ENCODE measurements at places on chromosomes 16 and 17.

DNA sequence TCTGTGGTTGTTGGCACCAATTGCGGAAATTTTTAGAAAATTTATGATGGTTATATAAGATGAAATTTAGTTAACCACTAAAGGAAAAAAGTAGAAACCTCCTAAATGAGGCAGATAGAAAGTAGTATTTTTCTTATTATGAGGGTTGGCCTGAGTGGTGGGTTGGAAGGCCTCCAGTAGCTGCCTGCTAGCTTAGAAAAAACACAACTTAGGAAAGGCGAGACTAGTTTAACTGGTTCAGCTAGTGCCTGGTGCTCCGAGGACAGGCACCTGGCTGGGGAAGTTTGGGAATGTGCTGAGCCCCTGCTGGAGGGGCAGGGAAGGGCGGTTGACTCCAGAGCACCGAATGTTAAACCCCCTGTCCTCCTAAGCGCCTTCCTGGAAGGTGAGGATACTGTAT, 19.9 kb downstream of the LDHD start:
- H3K4me3 ChIP-seq: no peak overlapping the region
- H3K27ac ChIP-seq: peak overlapping the region; percentile 70

GRCh38 chr17:81561494-81561885, 9.3 kb upstream of the FAAP100 start:
- peaks cover 17% of the 10 kb centered on the region for H3K36me3 ChIP-seq
- no peak overlapping the region for H3K27ac ChIP-seq
- no peaks in the 10 kb centered on the region for H3K4me1 ChIP-seq
- DNase-seq: no peak

- no peaks in the 10 kb centered on the region for H3K36me3 ChIP-seq
- peaks cover 4% of the 10 kb centered on the region for H3K4me1 ChIP-seq
- no peak overlapping the region for H3K27ac ChIP-seq
- H3K27me3 ChIP-seq: peaks cover 4% of the 10 kb centered on the region
- DNase-seq: no peak
Observed at GRCh38 chr16:87791295-87792204, 25.8 kb upstream of the KLHDC4 start.

- H3K36me3 ChIP-seq: peaks cover 23% of the 10 kb centered on the region
- peaks cover 17% of the 10 kb centered on the region for H3K4me1 ChIP-seq
- no peak overlapping the region for H3K4me3 ChIP-seq
- no peak overlapping the region for H3K27ac ChIP-seq
- H3K27me3 ChIP-seq: no peaks in the 10 kb centered on the region
Observed at GRCh38 chr16:69672998-69673713, 53.2 kb downstream of the NQO1 start.

DNA sequence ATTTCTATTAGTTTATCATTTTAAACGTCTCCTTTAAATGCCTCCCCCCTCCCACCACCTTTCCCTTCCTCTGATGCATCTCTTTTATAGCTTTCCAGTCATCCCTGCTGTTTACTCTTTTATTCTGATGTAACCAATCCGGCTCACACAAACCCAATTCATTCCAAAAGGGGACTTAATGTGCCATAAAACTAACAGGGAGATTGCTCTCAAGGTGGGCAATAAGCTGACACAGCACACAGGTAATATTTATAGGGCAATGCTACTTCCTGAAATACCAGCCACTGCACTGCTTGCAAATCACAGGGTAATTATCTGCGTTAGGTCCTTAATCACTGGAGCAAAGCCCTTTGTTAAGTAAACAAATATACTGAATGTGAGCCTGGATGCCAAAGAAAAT, 23.3 kb upstream of the CA10 start:
- H3K27ac ChIP-seq: no peak overlapping the region
- H3K27me3 ChIP-seq: no peaks in the 10 kb centered on the region
- H3K4me1 ChIP-seq: peaks cover 23% of the 10 kb centered on the region
- no peak overlapping the region for H3K4me3 ChIP-seq

DNA sequence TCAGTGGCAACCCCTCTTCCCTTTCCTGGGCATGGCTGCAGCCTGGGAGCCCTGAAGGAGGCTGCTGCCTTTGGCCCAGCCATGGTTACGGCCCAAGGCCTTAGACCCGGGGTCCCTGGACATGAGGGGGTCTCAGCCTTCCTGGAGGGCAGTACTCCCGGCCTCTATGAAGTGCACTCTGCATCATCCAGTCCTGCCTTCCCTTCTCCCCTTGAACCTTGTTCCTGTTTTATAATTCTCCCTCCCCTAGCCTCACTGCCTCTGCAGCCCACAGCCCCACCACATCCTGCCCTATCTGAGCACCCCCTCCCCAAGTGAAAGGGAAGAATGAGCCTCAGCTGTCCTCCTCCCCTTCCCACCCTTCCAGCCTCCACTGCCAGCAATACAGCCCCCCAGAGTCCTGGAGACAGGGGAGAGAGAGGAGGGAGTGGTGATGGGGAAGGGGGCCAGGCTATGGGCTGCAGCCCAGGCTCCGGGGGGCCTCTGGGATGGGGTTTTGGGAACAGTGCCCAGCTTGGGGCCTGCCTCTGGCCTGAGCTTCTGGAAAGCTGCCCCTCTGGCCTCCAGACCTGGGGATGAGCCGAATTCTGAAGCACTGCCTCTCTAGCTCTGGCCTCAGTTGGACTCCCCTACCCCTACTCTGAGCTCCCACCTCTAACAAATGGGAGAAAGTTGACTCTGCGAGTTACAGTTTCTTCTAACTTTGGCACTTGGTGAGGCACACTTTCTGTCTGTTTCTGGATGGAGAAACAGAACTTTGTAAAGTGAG, 7.6 kb downstream of the CCR7 start:
- DNase-seq: no peak
- H3K36me3 ChIP-seq: no peaks in the 10 kb centered on the region
- H3K4me3 ChIP-seq: no peak overlapping the region
- H3K27ac ChIP-seq: no peak overlapping the region
- H3K27me3 ChIP-seq: peaks cover 49% of the 10 kb centered on the region
- peaks cover 7% of the 10 kb centered on the region for H3K4me1 ChIP-seq

DNA sequence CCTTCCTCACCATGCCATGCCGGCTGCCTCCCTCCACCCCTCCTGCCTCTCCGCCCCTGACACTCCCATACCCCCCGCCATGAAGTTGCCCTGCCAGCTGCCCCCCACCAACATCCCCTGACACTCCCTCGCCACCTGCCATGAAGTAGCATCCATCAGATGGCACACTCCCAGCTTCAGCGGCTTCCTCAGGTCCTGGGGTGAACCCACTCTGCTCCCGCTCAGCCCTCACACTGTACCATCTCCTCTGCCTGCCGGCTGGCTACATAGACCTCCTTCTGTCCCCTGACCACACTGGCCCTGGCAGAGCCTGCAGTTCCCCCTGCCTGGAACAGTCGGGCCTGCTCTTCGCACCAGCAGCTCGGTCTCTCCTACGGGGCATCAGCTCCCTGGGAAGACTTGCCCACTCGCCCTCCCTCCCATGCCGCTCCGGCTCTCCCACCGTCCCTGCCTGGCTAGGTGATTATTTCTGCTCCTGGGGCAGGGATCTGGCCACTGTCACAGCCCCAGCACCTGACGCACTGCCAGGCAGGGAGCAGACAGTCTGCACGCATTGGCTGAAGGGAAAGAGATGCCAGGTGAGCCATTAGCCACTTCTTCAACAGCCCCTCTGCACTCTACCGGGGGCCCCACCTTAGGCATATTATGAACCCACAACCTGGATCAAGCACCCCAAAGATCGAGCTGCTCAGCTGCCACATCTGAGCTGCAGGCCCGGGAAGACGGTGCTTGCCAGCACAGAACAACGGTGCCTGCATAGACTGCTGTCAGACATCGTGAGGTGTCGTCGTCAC, 9.0 kb downstream of the CANT1 start:
- H3K4me1 ChIP-seq: peaks cover 5% of the 10 kb centered on the region
- DNase-seq: no peak

DNA sequence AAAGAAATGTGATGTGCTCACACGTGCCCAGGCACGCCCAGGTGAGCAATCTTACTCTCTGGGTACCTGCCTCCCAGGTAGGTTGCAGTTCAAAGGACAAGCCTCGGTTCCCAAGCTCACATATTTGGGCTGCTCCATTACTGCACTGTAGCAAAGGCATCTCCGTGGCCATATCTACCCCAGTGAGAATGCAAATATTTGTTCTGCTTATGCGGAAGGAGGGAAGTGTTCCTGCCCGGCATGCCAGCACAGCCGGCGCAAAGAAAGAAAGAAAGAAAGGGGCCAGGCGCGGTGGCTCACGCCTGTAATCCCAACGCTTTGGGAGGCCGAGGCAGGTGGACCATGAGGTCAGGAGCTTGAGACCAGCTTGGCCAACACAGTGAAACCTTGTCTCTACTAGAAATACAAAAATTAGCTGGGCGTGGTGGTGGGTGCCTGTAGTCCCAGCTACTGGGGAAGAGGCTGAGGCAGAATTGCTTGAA, 30.7 kb downstream of the SLC43A2 start:
- H3K4me1 ChIP-seq: peaks cover 10% of the 10 kb centered on the region
- peak overlapping the region; percentile 94 for H3K27ac ChIP-seq
- DNase-seq: no peak
- no peak overlapping the region for H3K4me3 ChIP-seq
- no peaks in the 10 kb centered on the region for H3K27me3 ChIP-seq
- H3K36me3 ChIP-seq: peaks cover 8% of the 10 kb centered on the region

DNA sequence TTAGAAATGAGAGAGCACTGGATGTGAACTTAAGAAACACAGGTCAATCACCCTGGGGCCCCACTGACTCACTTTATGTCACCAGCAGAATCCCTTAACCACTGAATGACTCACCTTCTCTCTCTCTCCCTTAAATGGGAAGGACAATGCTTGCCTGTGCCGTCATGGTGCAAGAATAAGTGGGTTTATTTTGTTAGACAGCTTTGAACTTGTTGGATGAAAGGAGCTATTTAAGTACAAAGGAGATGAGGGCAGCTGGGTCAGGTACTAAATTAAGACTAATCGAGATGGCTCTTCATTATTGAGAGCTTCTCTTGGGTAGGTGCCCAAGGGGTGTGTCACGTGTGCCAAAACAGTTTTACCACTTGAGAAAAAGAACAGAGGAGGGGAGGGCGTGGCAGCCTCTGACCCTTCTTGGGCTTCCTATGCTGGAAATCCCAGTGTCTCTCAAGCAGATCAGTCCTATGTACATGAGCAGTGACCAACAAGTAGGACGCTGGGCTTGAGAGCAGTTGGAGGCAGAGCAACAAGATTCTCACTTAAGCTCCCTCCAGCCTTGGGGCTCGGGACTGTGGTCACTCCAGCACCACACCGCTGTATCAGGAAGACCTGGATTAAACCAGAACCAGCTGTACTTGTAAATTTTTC, 6.7 kb upstream of the KRT31 start:
- no peak overlapping the region for H3K4me3 ChIP-seq
- no peaks in the 10 kb centered on the region for H3K36me3 ChIP-seq
- no peaks in the 10 kb centered on the region for H3K4me1 ChIP-seq
- peaks cover 11% of the 10 kb centered on the region for H3K27me3 ChIP-seq
- DNase-seq: no peak
- no peak overlapping the region for H3K27ac ChIP-seq

DNA sequence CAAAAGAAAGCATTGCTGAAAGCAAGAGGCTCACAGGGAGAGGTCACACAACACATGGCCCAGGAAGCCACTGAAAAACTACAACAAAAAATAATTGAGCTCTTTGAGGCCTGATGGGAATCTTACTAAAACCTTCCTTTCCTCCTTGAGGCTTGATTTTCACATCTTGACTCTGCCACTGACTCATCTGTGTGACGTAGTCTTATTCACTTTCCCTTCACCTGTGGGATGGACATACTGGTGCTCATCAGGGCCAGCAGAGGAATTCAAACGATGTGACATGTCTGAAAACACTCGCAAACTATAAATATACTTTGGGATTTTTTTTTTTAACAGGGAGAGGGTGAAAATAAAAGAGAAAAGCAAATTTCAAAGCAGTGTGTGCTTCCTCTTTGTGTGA, 78.3 kb upstream of the ASIC2 start:
- no peak overlapping the region for H3K4me3 ChIP-seq
- no peaks in the 10 kb centered on the region for H3K36me3 ChIP-seq
- H3K27me3 ChIP-seq: peaks cover 11% of the 10 kb centered on the region
- H3K27ac ChIP-seq: no peak overlapping the region
- DNase-seq: no peak

- no peak overlapping the region for H3K4me3 ChIP-seq
- H3K4me1 ChIP-seq: no peaks in the 10 kb centered on the region
- H3K27me3 ChIP-seq: no peaks in the 10 kb centered on the region
Observed at GRCh38 chr16:25311039-25311438, 53.4 kb upstream of the ZKSCAN2 start.

DNA sequence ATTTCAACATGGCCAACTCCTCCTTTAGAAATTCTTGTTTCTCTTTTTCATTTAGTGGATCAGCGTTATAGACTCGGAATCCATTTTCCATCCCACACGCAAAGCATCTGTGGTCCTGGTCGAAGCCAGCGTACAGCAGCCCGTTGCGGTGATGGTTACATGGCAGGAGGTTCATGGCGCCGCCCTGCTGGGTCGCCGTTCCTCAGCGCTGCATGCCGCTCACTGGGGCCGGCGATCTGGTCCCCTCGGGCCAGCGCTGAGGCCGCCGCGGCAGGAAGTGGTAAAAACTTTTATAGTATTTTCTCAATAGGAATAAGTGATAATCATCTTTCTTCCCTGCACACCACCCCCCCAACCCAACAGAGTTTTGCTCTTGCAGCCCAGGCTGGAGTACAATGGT, 29.9 kb upstream of the RHOT1 start:
- H3K27ac ChIP-seq: no peak overlapping the region
- peaks cover 2% of the 10 kb centered on the region for H3K4me1 ChIP-seq
- no peaks in the 10 kb centered on the region for H3K36me3 ChIP-seq

- H3K27me3 ChIP-seq: peaks cover 14% of the 10 kb centered on the region
- no peak for DNase-seq
- peak overlapping the region; percentile 75 for H3K4me3 ChIP-seq
- peaks cover 6% of the 10 kb centered on the region for H3K4me1 ChIP-seq
- no peak overlapping the region for H3K27ac ChIP-seq
- no peaks in the 10 kb centered on the region for H3K36me3 ChIP-seq
Observed at GRCh38 chr16:89923640-89924296, 626 bp downstream of the TUBB3 start.

GRCh38 chr16:278863-279366, 1.5 kb upstream of the ARHGDIG start:
- no peaks in the 10 kb centered on the region for H3K36me3 ChIP-seq
- H3K27me3 ChIP-seq: peaks cover 30% of the 10 kb centered on the region
- no peak for DNase-seq
- H3K4me1 ChIP-seq: peaks cover 2% of the 10 kb centered on the region
- H3K27ac ChIP-seq: no peak overlapping the region

DNA sequence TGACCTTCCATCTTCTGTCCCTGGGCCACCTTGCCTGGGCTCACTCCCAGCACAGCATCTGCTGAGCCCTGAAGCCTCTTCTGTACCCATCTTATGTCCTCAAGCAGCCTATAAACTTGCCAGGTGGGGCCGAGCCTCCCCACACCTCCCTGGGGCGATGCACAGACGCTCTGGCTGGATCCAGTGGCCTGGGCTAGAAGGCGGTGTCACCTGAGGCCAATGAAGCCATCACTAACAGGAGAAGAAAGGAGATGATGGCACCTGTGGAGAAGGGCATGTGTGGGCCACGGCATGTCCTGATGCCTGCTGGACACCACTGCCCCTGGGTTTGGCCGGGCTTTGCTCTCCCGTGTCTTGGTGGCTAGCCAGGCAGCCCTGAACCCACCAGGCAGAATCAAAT, 45.5 kb downstream of the PEMT start:
- DNase-seq: no peak
- no peak overlapping the region for H3K4me3 ChIP-seq
- no peak overlapping the region for H3K27ac ChIP-seq
- H3K27me3 ChIP-seq: no peaks in the 10 kb centered on the region
